ENCODE measurements at places on chromosomes 16 and 17.

DNA sequence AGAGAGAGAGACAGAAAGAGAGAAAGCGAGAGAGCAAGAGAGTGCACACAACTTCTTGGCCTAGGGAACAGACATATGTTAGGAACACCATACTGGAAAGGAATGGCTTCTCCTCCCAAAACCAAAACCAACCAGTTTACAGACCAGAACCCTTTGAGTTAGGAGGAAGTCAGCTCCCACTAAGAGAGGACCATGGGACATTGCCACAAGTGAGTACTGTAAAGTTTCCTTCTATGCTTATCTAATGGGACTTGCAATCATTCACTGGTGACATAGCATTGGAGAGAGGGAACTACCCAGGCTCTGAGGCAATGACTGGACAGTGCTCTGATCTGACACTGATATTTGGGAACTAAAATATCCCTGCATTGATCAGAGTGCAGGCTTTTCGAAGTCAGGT, 32.4 kb downstream of the TBC1D3B start:
- DNase-seq = no peak

- DNase-seq = no peak
These were observed 1.2 kb downstream of the KCNJ16 start for GRCh38 chr17:70076189-70076588.

GRCh38 chr16:78106686-78107085, 7.2 kb downstream of the WWOX start:
- DNase-seq = no peak

- DNase-seq = no peak
These were observed 127.3 kb downstream of the KATNIP start for GRCh38 chr16:27677263-27677662.

DNA sequence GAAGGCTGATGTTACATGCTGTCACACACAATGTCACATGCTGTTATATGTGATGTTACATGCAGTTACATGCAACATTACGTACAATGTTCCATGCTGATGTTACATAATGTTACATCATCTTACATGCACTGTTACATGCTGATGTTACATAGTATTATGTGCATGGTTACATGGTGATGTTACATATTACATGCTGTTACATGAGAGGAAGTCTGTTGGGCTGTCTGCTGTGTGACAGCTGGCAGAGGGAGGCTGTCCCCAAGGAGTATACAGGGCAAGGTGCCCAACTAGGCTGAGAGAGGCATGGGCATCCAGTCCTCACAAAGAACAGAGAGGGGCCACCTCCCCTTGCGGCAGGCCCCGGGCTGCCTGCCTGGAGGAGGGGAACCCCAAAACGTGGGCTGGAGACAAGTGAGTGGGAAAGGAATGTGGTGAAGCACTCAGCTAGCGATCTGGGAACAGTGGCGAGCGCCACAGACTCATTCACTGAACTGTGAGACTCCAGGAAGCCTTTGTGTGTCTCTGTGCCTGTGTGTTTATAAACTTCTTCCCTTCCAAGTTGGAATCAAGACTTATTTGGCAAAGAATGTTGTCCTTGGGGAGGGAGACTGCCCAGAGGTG, 30.6 kb downstream of the TMEM92 start:
- no peak for DNase-seq

All from stimulated activated CD8-positive, alpha-beta memory T cell treated with anti-CD3 and anti-CD28 coated beads, Interleukin-15, amount 100 ng/mL, for 48 hours (primary cell).